Hematopoietic multipotent progenitor cell (in vitro differentiated cells): ENCODE measurements at places on chromosomes 16 and 17.

DNA sequence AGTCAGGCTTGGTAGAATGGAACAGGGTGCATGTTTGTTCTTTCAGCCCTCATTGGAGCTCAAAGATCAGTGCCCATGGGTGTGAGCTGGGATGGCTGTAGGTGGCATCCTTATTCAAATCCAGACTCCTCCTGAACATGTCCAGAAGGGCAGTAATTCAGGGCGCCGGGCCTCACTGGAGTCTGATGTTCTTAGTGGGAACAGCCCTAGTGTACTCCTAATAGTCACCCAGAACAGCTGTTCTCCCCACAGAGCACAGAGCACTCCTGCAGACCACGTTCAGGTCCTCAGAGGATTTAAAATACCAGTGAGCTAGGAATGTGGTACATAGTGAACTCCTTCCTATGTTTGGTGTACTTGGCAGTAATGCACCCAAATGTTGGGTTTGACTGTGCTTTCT, 96.2 kb downstream of the BANP start:
- no peak for DNase-seq

GRCh38 chr16:30600215-30600614, 10.0 kb downstream of the ZNF689 start:
- DNase-seq, result no peak

GRCh38 chr16:75456971-75457370, 7.5 kb downstream of the TMEM170A start:
- DNase-seq, result no peak

DNA sequence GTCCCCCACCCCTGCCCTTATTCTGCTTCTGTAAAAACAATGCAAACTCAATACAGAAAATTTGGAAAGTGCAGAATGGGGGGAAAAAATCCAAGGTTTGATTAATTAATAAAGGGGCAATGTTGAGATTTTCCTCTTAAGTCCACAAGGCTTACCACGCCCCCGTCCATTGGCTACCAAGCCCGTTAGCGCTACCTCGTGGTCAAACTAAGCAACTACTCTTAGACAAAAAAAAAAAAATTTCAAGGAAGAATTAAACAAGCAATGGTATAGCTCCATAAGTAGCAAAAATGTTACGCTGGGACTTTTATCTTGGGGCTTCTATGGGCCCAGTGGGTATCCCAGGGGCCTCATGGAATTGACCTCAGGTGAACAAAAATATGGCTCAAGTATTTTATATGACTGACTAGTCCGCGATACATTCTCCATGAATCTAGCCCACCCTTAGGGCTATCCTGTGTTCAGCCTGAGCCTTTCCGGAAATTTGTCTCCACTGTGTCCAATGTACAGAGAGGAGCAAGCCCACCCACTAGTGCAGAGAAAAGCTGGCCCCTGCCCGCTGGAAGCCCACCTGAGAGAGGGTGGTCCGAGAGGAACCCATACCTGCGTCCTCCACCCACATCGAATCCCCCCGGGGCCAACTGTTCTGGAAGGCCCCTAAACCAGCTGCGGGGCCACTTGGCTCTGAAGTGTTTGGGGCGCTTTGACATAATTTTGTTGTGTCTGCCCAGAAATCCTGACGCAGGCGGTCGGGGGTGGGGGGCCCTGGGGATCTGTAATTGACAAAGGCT, 19.1 kb upstream of the TEX2 start:
- peak; percentile 90 for DNase-seq

GRCh38 chr16:88792668-88793250, 7.7 kb upstream of the PIEZO1 start:
- DNase-seq, result no peak

- no peak for DNase-seq
Measured at GRCh38 chr17:4187076-4187475, 44.1 kb downstream of the CYB5D2 start.

GRCh38 chr17:51913491-51914205, 244.9 kb downstream of the CA10 start:
- no peak for DNase-seq

- no peak for DNase-seq
Measured at GRCh38 chr17:77394540-77395295, 253.9 kb downstream of the SEC14L1 start.

DNA sequence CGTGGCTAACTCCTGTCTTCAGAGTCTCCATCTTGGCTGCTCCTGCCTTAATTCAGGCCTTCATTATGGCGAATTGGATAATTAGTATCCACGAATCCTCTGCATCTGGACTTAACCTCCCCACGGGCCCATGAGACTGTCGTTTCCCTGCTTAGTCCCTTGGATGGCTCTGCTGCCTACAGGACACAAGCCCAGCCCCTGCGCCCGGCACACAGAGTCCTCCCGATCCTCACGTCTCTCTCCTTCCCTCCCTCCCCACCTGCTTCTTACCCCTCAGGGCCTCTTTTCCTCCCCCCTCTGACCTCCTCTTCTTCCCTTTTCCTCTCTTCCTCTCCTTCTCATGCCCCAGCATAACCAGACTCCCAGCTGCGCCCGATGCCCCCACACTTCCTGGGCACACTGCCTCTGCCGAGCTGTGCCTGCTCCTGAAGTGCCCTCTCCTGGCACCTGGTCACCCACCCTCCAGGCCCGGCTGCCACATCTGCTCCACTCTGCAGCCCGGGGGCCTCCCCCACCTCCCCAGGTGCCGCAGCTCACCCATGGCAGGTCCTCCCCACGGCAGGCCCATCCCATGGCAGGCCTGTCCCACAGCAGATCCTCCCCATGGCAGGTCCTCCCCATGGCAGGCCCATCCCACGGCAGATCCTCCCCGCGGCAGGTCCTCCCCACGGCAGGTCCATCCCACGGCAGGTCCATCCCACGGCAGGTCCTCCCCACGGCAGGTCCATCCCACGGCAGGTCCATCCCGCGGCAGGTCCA, 45.9 kb downstream of the RPH3AL start:
- DNase-seq, result no peak

- DNase-seq, result peak; percentile 39
Measured at GRCh38 chr17:41917679-41918313, 955 bp downstream of the ACLY start.

DNA sequence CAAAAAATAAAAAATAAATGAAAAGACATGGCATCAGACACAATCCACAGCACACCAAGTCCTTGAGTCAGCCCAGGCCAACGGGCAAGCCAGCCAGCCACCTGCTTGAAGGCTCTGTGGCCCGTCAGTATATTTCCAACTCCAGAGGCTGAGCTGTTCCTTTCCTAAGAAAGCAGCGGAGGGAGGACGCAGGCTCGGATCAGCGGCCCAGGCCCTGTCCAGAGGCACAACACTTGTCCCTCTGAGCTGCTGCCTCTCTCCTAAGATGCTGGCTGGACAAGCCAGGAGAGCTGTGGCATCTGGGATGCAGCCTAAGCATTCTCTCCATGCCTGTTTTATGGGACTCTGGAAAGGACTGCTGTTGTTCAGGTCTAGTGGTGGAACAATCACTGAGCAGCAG, 14.8 kb upstream of the NLRC3 start:
- no peak for DNase-seq

GRCh38 chr17:4142107-4142900, 526 bp downstream of the ZZEF1 start:
- DNase-seq, result peak; percentile 36

DNA sequence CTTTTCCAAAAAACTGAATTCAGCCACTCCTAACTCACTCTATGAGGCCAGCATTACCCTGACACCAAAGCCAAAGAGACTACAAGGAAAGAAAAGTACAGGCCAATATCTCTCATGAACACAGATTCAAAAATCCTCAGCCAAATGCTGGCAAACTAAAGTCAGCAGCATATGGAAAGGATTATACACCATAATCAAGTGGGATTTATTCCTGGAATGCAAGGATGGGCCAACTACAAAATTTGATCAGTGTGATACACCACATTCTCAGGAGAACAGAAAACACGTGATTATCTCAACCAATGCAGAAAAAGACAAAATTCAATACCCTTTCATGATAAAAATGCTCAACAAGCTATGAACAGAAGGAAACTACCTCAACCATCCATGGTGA, 7.7 kb upstream of the AATK start:
- DNase-seq, result no peak

GRCh38 chr17:59038734-59039133, 67.9 kb downstream of the TRIM37 start:
- DNase-seq, result no peak

GRCh38 chr16:71807905-71808592, 585 bp downstream of the AP1G1 start:
- DNase-seq, result peak; percentile 19

DNA sequence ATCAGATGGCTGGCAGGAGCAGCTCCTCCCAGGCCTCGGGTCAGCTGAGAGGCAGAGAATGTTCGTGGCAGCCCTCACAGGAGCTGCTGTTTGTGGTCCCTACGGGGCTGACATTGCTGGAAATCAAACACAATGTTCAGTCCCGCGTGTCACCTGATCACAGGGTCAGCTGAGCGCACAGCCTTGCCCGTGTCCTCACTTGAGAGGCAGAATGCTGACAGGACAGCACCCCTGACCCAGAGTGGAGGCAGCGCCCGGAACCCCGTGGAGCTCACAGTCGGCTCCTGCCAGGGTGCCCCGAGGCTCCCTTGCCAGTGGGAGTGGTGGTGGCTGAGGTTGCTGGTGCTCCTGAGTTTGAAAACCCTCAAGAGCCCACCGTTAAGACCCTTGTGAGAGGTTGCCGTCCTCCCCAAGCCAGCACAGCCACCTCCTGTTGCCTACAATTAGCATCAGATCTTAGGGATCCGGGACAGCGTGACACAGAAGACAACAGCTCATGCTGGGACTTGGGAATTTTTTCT, 3.6 kb upstream of the CHMP6 start:
- no peak for DNase-seq

- no peak for DNase-seq
Measured at GRCh38 chr17:36993227-36993626, 44.5 kb downstream of the AATF start.

- no peak for DNase-seq
Measured at GRCh38 chr16:70796301-70796700, 4.7 kb downstream of the VAC14 start.

DNA sequence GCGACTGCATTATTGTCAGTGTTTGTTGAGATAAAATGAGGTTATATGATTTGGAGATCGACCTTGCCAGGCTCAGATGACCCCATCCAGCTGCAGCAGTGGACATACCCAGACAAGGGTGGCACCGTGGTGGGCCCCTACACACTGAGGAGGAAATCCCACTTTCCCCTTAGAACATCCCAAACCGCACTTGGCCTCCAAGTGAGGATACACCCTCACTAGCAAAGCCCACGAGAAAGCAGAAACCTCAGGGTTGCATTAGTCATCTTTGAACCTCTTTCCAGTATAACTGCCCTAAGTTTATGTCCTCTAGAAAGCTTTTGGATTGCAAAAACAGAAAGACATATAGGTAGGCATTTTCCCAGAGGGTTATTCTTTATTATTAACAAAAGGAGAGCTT, 101.5 kb downstream of the CLEC16A start:
- DNase-seq, result no peak

GRCh38 chr17:72988451-72988850, 104.0 kb downstream of the SLC39A11 start:
- DNase-seq, result no peak

- peak; percentile 65 for DNase-seq
Measured at GRCh38 chr17:80260069-80260535, 550 bp upstream of the RNF213 start.

- no peak for DNase-seq
Measured at GRCh38 chr16:3349175-3349574, 6.5 kb upstream of the OR2C1 start.

GRCh38 chr17:69913616-69914015, 161.4 kb upstream of the KCNJ16 start:
- no peak for DNase-seq

- no peak for DNase-seq
Measured at GRCh38 chr16:62475573-62475972, 439.3 kb upstream of the CDH8 start.

DNA sequence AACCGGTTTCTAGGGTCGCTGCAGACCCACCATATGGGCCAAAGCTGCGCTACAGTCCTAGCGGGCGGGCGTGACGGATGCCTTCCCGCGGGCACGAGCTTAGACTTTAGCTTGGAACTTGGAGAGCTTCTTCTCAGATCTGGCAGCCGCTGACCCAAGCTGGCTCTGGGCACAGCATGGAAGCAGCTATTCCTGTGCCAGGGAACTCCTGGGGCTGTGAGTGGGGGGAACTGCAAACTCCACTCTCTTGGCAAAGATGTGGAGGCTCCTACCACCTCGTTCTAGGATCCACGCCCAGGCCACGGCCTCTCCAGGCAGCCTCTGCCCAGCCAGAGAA, 8.8 kb downstream of the FAAP100 start:
- DNase-seq, result no peak

DNA sequence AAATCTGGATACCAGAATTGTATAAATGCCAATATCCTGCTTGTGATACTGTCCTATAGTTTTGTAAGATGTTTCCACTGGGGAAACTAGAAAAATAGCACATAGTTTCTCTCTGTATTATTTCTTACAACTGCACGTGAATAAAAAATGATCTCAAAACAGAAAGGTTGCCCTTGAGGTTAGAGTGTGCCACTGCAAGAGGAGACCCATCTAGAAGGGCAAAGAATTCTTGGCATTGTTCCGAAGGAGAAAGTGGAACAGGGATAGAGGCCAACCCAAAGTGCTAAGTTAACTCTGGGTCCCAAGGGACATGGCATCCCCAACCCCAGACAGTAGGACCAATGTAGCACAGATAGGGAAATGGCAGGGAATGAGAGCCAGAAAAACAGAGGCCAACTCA, 477.5 kb upstream of the HSBP1 start:
- no peak for DNase-seq

DNA sequence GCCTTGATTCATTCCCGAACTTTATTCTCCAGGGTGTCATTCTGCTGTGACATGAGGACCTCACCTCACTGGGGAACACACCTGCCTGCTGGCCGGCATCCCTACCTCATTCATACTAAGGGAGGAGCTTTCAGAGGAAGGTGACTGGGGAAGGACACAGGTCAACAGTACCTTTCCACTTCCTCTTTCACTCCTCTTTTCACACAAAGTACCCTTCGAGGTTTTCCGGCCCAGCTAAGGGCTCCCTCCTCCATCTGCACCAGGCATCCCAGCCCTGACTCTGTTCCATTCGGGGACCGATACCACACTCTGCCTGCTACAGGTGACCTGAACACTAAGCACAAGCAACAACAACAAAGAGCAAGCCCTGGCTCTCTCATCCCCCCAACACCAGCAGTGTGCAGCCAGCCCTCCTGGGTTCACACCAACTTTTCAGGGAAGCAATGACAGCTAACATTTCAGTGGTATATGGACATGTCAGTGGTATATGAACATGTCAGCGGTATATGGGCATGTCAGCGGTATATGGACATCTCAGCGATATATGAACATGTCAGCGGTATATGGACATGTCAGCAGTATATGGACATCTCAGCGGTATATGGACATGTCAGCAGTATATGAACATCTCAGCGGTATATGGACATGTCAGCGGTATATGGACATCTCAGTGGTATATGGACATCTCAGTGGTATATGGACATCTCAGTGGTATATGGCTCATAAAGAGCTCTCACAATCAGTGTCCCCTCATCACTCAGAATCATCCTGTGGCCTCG, 16.0 kb downstream of the TRIM25 start:
- DNase-seq, result no peak

GRCh38 chr17:17849845-17850373, 13.1 kb upstream of the SREBF1 start:
- peak; percentile 84 for DNase-seq

- no peak for DNase-seq
Measured at GRCh38 chr17:45663772-45664171, 120.3 kb upstream of the CRHR1 start.
